ENCODE measurements at places on chromosomes 1 and 21. TPM values are rescaled to one million over a fixed set of nuclear protein-coding genes. Genes with fewer than 3 reads are reported as not detected.

DNA sequence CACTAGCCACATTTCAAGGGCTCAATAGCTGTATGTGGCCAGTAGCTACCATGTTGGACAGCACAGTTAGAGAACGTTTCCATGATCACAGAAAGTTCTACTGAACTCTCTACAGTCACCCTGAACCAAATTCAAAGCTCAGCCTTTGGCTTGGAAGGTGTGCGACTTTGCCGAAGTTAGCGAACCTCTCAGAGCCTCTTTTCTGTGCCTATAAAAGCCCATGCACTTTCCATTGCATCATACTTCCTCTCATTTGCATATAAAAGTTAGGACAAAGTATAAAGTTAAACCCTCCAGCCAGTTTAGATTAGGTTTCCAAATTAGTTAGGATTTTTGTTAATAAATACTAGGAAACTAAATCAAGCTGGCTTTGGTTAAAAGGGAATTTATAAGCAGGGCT is 4.7 kb upstream of the SLC1A7 start:
- DNase-seq: no peak

- no peak for DNase-seq
Observed at GRCh38 chr1:25090707-25091422, 141.4 kb downstream of the SYF2 start.

Gene WDR64
- total RNA-seq: not detected

Gene CITED4
- total RNA-seq: 43.5 TPM

- no peak for DNase-seq
Observed at GRCh38 chr1:234584420-234584805, 25.6 kb downstream of the IRF2BP2 start.

DNA sequence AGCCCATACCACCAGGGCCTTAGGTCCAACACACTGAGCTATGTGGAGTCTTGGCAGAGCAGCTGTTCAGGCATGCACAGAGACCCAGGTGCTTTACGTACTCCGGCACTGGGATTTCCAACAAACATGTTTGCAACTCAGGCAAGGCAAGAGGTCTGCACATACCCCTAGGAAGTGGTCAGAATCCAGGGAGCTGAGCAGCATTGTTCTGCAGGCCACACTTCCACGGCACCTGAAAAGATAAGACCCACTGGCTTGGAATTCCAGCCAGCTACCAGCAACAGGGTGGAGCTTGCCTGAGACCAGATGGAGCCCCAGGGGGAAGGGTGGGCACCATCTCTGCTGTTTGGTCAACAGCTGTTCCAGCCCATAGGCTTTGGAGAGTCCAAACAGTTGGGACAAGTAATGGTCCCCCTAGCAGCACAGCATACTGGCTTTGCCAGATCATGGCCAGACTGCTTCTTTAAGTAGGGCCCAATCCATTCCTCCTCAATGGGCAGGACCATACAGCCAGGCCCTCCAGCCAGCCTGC is 51.7 kb upstream of the LRRC8B start:
- no peak for DNase-seq

Gene VWA1
- total RNA-seq: 0.54 TPM

DNA sequence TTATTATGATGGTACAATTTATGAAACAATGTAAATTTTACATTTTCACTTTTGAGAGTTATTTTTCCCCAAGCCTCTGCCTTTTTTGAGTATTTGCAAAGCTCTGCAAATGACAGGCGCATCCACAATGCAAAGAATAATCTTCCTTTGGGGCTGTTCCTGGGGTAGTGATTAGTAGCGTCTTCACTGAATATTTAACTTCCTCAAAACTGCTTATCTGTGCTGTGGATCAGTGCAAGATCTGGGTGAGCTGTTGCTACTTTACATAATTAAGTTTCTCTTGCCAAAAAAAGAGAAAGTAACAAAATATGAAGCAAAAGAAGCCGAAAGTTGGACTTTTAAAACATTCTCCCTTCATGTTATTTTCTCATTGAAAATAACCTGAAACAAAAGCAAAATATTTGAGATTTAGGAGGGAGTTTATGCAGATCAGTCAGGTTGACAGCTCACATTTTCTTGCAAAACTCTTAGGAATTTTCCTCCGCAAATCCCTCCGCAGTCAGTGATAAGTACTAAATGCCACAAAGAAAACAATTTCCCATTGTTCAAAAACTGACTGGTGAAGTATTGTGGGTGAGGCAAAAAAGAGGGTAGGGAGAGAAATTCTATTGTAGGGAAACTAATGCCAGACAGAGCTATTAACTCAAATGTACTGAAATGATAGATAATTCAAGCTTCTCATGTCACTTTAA is 276.4 kb upstream of the B3GALT2 start:
- DNase-seq: no peak

DNA sequence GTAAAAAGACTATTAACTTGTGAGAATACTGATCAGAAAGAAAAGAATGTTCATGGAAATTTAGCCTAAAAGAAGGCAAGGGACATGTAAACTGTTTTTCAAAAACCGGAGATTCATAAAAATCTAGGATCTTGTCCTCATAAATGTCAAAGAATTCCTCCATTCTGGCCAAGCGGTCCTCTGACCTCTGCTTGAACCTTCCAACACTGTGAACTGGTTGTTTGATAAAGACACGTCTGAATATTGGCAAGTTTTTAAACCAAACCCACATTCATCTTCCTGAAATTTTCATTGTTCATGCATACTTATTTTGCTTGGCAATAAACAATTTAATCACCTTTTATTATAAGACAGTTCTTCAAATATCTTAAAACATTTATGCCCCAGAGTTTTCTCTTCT is 19.8 kb downstream of the ASPM start:
- no peak for DNase-seq

DNA sequence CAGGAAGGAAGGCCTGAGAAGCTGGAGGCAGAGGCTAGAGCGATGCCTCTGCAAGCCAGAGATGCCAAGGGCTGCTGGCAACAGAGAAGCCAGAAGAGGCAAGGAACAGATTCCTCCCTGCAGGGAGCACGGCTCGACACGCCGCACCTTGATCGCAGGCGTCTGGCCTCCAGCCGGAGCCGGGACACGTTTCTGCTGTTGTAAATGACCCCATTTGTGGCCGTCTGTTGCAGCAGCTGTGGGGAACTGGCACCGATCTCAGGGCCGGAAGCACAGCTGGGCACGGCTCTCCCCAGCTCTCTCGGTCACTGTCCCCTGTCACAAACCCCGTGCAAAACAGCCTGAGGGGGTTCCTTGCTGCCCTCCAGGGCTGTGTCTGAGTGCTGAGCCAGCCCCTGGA is 59.6 kb downstream of the SIK1 start:
- no peak for DNase-seq

DNA sequence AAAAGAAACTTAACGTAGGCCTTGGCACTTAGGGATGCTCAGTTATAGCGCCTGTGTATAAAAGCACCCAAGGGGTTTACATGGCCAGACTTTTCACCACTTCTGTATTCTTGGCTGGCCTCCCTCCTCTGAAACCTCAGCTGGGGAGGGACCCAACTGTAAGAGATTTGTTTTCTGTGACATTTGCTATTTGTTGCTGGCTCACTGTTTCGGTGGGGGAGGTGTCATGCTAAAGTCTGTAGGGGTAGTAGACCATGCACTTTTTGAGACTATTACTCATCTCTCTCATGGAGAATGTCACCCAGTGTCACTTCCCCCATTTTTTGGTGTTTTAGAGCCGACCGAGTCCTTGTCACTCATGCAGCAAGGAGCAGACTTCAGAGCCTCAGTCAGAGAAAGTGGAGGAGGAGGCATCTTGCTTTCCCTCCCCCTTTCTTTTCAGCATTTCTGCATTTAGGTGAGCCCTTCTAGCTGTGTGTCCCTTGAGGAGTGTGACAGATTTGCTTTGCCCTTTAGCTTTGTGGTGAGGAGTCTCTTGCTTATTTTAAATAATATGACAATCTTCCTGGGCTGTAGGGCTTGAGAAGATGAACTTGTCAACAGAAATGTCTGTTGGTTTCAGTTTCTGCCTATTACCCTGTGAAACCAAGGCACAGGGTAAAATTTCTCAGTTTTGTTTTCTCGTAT is 160.1 kb downstream of the FASLG start:
- DNase-seq: no peak

DNA sequence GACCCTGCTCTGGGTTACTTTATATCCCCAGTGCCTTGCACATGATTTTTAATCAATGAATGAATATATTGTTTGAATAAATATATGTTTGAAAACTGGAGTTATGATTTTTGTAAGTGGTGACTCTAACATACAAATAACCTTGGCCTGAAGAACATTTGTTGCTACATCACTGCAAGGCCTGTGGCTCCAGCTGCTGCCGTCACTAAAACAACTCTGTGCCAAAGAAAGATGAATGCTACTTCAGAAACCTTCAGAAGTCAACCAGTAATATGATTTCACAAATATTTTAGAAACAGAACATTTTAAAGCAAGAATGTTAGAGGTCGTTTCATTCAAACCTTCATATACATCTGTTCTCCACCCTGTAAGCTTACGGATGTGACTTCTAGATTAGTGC is 60.6 kb upstream of the SEC16B start:
- DNase-seq: no peak

DNA sequence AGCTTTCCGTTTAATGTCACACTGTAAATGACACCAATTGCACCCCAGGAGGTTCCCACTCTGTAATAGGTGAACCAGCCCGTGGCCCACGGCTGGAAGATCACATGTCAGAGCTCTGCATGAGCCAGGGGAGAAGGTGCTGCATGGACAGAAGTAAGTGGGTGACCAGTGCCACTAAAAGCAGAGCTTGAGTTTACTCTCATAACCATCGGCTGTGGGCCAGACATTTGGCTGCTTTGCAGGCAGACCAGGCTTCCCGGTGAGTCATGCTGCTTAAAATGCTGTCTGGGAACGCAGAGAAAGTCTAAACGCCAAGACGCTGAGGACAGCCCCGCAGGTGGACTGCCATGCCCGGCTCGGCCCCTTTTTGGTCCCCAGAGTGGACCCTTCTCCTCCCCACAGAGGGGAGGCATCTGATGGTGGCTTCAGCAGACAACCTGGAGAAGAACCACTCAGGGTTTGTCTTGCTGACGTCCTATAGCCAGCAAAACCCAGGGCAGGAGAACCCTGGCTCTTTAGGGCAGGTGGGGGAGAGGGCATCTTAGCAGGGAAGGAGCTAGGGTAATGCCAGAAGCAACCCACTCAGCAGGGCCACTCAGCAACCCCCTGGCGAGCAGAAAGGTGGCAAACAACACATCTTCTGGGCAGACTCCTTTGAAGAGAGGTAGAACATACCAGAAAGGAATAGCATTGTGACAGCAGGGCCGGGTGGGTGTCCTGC is 7.3 kb downstream of the KIAA2013 start:
- DNase-seq: peak; percentile 74

Gene LAMTOR2
- 88.1 TPM for total RNA-seq

DNA sequence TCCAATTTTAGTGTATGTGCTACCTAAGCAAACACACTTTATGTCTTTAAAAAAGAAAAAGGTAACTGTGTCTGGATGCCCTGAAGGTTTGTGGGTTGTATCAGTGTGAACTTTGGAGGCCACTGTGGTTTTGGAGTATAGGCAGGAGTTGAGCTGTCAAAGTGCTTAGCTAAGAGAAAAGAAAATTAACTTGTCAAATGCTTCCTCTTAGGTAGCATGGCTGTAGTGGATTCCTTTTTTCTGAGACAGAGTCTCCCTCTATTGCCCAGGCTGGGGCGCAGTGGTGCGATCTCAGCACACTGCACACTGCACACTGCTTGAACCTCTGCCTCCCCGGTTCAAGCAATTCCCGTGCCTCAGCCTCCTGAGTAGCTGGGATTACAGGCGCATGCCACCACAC is 11.2 kb upstream of the SLC41A1 start:
- no peak for DNase-seq

DNA sequence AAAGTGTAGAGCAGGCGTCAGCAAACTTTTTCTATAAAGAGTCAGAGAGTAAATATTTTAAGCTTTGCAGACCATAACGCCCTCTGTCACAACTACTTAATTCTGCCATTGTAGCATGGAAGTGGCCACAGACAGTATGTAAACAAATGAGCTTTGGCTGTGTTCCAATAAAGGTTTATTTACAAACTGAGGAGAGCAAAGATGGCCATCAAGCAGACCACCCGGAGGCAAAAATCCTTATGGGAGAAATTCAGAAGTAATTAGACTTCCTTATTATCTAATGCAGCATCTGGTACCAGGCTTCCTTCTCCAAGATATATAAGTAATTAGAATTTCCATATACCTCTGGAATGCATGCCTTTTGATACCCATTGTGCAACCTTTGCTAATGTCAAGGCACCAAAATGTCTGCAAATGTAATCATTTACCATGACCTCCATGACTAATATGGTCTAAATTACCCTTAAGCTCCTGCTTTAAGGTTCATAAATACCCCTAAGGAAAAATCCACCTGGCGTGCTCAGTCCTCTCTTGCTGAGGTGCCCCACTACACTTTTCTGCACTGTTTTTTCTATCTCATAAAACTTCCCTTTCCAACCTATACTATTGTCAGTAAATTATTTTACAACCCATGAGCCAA is 377.8 kb downstream of the MATN1 start:
- DNase-seq: no peak

Gene DTL
- 20.2 TPM for total RNA-seq

GRCh38 chr1:107430540-107431228 is 289.8 kb downstream of the NTNG1 start:
- peak; percentile 70 for DNase-seq

- DNase-seq: no peak
Observed at GRCh38 chr1:174812016-174812415, 187.7 kb upstream of the CACYBP start.

Gene KCNQ4
- total RNA-seq: not detected

DNA sequence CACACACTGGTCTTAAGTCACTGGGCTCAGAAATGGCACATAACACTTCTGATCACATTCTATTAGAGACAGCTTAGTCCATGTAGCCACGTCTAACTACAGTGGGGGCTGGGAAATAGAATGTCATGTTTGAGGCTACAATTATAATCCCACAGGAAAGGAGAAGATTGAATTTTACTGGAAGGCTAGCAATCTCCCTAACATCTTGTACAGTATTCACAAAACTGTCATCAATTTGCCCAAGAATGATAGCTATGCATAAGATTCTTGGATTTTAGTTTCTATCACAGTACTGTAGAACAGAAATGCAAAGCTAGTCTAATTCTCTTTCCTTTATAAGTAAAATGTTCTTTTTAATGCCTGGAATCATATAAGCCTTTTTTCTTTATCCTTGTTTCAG is 12.7 kb upstream of the ZMYM6 start:
- no peak for DNase-seq

Gene GRIK1
- not detected for total RNA-seq

DNA sequence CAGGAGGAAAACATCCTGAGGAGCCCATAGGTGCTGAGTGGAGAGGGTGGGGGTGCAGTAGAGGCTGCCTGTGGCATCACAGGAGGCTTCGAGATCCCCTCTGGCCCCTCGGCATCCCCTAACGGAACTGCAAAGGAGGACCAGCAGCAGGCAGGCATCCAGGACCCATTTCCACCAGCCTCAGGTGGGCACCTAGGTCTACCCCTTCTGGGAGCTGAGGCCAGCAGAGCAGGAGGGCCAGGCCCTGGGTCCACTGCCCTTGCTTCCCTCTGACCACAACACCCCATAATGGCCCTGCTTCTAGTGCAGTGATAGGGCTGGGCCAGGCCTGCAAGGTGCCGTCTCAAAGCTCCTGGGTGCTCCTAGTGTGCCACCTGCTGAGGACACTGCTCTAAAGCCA is 723.0 kb downstream of the PTPRU start:
- DNase-seq: no peak

Gene MCOLN2
- 3.1 TPM for total RNA-seq

Gene FCRL2
- total RNA-seq: not detected

Gene HSPB7
- not detected for total RNA-seq

GRCh38 chr1:59128239-59128736 is 168.6 kb upstream of the FGGY start:
- DNase-seq: no peak
